A549 treated with GW870086 at 1 μM for 4 hours (cell line): ENCODE measurements at places on chromosomes 3 and 15. TPM values are rescaled to one million over a fixed set of nuclear protein-coding genes. Genes with fewer than 3 reads are reported as not detected.

The RNF13 gene
- 37.0 to 51.4 TPM (median 40.5 TPM) in 5 replicates for total RNA-seq

The VIPR1 gene
- 0.31 to 0.94 TPM (median 0.65 TPM) in 5 replicates for total RNA-seq

The ZIC1 gene
- 0.38 TPM in 1 of 5 replicates, not detected in the others for total RNA-seq

The HDC gene
- total RNA-seq = 0.07 to 0.17 TPM (median 0.09 TPM) in 4 of 5 replicates, not detected in the other

The CCR1 gene
- total RNA-seq = not detected in 5 replicates

The EEF1AKMT4 gene
- total RNA-seq = 8.7 to 13.2 TPM (median 12.4 TPM) in 5 replicates

The SLC28A2 gene
- total RNA-seq = not detected in 5 replicates

The MORC1 gene
- not detected in 5 replicates for total RNA-seq

The NXPE3 gene
- 19.8 to 27.1 TPM (median 21.9 TPM) in 5 replicates for total RNA-seq

The OSTN gene
- total RNA-seq = not detected in 5 replicates

The MUC13 gene
- total RNA-seq = 7.5 to 9.8 TPM (median 8.3 TPM) in 5 replicates

The SI gene
- total RNA-seq = not detected in 5 replicates

The RTP3 gene
- not detected in 5 replicates for total RNA-seq

The WDR93 gene
- 0.10 to 0.19 TPM (median 0.18 TPM) in 5 replicates for total RNA-seq
